ENCODE measurements at places on chromosomes 2 and 18.

DNA sequence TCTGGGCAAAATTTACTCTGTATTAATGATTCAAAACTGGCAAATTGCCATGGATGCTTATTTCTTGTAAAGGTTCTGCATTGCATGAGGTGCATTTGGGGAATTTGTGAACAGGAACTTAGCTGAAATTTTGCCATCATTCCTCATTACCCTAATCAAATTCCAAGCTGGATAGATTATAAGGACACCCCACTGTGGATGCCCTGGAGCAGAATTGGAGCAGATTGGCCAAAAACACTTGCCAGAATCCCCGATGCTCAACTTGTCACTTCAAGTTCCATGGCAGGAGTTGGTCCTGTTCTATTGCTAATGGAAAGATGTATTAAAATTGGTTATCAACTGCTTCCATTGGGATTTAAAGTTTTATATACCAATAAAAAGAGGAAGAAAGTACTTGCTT is 237.9 kb downstream of the CCDC102B start:
- no peak for DNase-seq

DNA sequence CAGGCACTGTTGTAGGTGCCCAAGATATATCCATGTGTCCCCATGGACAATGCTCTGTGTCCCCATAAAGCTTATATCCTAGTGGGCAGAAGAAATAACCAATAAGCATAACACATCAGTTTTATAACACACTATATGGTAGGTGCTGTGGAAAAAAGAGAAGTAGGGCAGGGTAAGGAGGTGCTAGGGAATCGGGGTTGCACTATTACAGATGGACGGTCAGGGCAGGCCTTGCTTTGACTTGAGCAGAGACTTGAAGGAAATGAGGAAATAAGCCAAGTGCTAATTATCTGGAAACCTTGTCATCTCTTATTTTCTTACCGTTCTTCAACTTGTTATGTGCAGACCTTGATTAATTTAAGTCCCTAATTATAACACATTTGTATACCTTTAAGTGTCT is 82.0 kb downstream of the PHLPP1 start:
- no peak for DNase-seq

DNA sequence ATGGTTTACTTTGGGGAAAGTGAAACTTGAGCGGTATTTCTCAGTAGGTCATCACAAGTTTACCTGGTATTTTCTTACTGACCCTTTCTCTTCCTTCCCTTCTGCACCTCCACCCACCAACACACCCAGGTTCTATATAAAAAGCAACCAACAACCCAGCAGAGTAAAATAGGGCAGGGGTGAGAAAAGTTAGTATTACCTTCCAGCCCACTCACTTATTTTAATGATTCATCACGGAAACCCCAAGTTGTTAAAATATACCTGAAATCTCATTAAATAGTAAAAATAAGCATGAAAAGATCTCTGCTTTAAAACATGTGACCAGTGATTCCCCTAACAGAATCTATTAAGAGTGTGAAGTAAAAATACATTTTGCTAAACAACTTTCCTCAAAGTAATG is 306.1 kb downstream of the ZEB2 start:
- no peak for DNase-seq

DNA sequence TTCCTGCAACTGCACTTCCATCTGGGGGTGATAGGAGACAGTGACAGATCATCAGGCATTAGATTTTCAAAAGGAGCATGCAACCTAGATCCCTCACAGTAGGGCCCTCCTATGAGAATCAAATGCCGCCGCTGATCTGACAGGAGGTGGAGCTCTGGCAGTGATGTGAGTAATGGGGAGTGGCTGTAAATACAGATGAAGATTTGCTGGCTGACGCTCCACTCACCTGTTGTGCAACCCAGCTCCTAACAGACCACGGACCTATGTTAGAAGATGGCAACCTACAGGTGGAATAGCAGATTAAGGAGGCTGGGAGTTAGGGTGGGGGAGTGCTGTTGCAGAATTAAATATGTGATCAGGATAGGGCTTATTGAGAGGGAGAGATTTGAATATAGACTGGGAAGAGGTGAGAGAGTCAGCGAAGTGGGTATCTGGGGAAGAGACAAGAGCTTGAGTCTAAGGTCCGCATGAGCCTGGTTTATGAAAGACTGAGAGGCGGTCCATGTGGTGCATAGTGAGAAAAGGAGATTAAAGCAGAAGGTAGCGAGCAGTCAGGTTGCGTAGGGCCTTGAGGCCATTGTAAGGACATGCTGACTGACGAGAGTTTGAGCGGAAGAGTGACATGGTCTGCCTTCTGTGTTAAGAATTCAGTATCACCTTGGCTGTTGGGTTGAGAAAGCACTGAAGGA is 31.3 kb upstream of the TOGARAM2 start:
- DNase-seq: no peak

DNA sequence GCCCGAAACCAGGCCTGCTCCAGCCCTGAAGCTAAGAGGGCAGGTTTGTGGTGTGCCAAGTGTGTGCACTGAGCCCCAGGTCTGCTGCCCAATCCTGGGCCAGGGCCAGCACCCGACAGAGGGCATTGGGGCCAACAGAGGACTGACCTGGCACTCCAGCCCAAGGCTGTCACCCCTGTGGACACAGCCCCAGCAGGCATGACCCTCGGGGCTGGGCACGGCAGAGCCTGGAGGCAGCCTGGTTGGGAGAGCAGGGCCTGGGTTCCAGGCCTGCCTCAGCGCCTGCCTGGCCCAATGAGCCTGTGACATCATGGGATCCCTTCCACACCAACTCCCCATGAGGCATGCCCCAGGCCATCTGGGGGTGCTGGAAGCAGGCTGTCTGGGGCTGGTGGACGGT is 10.8 kb upstream of the SNED1 start:
- DNase-seq: no peak

GRCh38 chr18:76672627-76673026 is 149.7 kb upstream of the ZNF236 start:
- no peak for DNase-seq

- peak; percentile 44 for DNase-seq
Measured at GRCh38 chr18:62131301-62131909, 55.5 kb downstream of the PIGN start.

GRCh38 chr2:138103156-138103555 is 138.9 kb downstream of the HNMT start:
- DNase-seq: no peak

DNA sequence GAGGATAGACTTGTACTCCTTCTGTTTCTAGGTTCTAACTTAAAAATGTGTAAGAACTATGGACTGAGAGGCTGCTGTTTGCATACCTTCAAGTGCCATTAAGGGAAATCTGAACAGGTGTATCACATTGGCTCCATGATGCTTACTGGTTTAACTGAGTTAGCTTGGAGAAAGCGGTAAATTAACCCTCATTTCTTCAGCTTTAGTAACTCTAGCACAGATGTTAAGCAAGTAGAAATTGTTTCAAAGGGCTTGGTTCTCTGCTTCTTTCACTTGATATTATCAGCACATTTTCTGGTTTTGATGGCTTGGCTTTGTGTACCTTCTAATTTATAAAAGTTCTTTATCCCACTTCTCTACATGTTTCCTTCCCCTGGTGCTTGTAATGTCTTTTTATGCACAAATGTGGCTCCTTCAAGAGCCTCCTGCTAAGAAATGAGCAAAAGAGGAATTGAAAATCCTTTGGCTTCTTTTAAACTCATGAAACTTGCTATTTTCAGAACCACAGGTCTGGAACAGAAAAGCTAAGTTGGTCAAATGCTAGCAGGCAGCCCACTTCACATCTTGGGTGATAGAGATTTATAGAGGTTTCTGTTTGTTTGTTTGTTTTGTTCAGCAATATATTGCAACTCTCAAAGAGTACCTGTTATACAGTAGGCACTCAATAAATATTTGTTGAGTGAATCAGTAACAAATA is 249.9 kb upstream of the THUMPD2 start:
- no peak for DNase-seq

DNA sequence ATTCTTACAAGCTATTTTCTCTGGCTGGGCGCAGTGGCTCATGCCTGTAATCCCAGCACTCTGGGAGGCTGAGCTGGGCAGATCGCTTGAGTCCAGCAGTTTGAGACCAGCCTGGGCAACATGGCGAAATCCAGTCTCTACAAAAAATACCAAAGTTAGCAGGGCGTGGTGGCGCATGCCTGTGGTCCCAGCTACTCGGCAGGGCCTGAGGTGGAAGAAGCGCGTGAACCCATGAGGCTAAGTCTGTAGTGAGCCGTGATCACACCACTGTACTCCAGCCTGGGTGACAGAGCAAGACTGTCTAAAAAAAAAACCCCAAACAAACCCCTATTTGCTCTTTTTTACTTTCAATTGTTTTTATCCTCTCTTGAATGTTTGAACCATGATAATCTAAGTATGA is 37.0 kb downstream of the PPP4R1 start:
- no peak for DNase-seq

- DNase-seq: no peak
Measured at GRCh38 chr2:180983468-180984242, 3.2 kb downstream of the UBE2E3 start.

DNA sequence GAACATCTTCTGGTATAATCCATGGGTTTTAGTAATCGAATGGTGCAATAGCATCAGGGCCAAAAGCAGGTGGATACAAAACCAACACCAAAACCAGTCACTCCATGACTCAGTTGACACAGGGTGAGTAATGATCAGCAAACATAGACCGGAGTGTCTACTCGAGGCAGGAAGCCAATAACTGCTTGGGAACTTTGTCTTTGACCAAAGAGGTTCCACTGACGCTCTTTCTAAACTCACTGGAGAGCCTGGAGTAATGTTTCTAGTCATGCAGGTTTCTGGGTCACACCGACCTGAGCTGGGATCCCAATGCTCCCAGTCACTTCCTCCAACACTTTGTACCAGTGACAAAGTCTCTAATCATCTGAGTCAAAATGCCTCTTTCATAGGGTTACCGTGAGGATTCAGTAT is 30.9 kb downstream of the MREG start:
- peak; percentile 8 for DNase-seq

- DNase-seq: no peak
Measured at GRCh38 chr2:158269143-158269542, 167.5 kb downstream of the UPP2 start.

GRCh38 chr2:3490191-3491170 is 28.9 kb downstream of the ADI1 start:
- no peak for DNase-seq

DNA sequence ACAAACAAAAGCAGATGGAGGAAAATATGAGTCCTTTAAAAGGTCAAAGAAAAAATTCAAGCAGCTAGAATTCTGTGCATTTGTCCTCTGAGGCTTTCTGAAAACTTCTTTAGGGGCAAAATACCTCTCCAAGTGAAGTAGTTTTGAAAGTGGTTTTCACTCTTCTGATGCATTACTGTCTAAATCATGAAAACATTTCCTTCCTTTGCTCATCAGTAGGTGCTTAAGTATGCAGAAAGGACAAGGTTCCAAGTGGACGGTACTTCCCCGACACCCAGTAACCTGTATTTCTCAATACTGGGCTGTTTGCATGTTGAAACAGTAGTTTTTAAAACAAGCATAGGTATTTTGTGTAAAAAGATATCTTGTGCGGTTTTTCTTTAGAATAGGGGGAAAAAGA is 189.1 kb upstream of the ERBB4 start:
- no peak for DNase-seq

All from stimulated activated CD4-positive, alpha-beta T cell treated with anti-CD3 and anti-CD28 coated beads, Interleukin-12 subunit alpha, Interleukin-12 subunit beta, amount 100 ng/mL, for 24 hours (primary cell).